SHP77 (cell line): ENCODE measurements at places on chromosomes 4 and X.

- DNase-seq, result no peak
Observed at GRCh38 chrX:111216293-111216801, 53.9 kb downstream of the CAPN6 start.

DNA sequence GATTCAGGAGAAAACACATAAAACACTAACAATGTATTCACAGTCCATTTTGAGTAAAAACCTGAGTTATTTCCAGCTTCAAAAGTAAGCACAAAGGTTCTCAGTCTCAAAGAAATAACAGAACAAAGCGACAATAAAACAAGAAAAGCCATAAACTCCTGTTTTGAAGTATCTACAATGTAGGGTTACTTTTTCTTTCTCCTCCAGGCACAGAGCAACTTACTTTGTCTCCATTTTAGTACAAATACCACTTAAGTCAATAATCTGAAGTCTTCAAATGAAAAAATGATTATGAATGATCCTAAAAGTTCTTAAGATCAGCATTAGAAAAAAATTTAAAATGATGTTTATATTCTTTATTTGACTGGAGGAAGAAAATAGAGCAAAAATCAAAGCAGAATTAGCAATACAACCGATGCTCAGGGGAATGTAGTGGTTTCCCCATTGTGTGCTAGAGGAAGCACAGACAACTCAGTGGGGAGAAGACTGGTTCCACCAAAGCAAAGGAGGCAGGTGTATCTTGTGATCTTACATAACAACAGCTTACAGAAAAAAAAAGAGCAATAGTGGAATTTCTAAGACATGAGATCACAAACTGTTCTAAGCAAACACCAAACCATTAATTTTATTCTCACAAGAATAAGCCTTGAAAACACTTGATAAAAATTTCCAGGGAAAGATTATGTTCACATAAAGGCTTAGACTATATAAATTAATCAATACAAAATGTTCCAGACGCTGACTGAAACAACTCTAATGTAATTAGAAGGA lies 35.1 kb downstream of the EPHA5 start:
- DNase-seq, result no peak

DNA sequence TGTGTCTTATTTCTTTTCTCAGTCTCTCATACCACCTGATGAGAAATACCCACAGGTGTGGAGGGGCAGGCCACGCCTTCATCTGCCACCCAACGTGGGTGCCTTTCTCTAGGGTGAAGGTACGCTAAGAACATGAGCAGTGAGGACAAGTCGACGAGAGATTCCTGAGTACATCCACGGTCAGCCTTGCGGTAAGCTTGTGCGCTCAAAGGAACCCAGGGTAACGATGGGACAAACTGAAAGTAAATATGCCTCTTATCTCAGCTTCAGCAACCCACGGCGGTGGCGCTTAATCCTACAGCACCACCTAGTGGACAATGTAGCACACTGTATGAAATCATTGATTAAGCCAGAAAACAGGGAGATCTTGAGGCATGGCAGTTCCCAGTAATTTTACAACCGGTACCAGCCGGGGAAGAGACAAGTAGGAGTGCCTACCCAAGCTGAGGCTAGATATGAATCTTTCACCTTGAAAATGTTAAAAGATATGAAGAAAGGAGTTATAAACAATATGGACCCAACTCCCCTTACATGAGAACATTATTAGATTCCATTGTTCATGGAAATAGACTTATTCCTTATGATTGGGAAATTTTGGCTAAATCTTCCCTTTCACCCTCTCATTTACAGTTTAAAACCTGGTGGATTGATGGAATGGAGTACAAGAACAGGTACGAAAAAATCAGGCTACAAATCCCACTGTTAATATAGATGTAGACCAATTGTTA lies 63.0 kb downstream of the ZNF732 start:
- DNase-seq, result peak; percentile 40

DNA sequence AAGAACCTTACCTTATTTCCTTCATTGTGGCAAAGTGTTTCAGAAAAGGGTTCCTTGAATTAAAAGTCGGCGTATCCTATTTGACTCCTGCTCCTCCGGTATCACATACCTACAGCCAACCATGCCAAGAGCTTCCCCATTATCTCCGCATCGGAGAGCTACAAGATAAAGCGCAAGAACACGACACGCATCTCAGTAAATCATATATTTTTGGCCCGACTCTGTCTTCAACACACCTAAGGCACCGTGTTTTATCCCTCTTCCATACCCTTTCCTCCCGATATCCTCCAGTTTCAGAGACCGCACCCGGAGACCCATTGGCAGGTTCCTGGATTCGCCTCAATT lies 497 bp upstream of the THAP9 start:
- peak; percentile 69 for DNase-seq

DNA sequence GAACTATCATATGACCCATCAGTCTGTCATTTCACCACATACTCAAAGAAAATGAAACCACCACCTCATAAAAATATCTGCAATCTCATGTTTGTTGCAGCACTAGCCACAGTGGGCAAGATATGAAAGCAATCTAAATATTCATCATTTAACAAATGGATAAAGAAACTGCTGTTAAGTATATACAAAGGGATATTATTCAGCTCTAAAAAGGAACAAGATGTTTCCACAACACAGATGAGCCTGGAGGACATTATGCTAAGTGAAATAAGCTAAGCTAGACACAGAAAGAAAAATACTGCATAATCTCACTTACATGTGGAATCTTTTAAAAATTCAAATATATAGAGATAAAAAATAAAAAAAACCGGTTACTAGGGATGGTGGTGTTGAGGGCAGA lies 108.2 kb upstream of the BRWD3 start:
- DNase-seq, result no peak

DNA sequence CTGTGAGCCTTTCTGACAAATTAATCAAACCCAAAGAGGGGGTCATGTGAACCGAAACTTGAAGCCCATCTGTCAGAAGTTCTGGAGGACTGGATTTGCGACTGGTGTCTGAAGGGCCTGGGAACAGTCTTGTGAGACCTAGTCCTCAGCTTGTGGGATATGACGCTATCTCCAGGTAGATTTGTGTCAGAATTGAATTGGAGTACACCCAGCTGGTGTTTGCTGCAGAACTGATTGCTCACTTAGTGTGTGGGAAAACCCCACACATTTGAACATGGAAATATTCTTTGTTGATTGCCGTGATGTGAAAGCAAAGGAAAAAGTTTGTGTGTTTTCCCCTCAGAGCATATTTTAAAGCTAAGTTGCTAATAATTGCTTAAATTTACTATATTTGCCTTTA lies 30.3 kb upstream of the TMSB15B start:
- DNase-seq, result no peak

- peak; percentile 10 for DNase-seq
Observed at GRCh38 chr4:13484749-13485221, 645 bp upstream of the RAB28 start.
